HT-29 (cell line): ENCODE measurements at places on chromosomes 6 and 20. TPM values are rescaled to one million over a fixed set of nuclear protein-coding genes. Genes with fewer than 3 reads are reported as not detected.

Gene LPA
- total RNA-seq, result not detected in 2 replicates

Gene GGTLC1
- not detected in 2 replicates for total RNA-seq

Gene BPIFA1
- total RNA-seq, result not detected in 2 replicates

Gene ANKRD66
- total RNA-seq, result not detected in 2 replicates

GRCh38 chr6:1654054-1654453, 44.3 kb downstream of the FOXC1 start:
- no peak for DNase-seq

- DNase-seq, result peak; percentile 77
Observed at GRCh38 chr20:13788167-13788834, 3.5 kb downstream of the NDUFAF5 start.

DNA sequence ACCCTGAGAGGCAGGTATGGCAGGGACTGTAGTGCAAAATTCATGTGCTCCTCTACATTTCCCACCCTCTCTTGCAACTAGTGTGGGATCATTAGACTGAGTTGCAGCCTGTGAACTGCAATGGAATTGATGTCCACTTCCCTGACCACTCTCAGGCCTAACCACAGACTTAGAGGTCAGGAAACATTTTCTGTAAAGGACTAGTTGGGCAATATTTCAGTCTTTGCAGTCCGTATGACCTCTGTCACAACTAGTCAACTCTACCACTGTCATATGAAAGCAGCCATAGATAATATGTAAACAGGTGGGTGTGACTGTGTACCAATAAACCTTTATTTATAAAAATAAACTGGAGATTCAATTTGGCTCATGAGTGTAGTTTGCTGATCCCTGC, 134.4 kb upstream of the TOP1 start:
- DNase-seq, result no peak

DNA sequence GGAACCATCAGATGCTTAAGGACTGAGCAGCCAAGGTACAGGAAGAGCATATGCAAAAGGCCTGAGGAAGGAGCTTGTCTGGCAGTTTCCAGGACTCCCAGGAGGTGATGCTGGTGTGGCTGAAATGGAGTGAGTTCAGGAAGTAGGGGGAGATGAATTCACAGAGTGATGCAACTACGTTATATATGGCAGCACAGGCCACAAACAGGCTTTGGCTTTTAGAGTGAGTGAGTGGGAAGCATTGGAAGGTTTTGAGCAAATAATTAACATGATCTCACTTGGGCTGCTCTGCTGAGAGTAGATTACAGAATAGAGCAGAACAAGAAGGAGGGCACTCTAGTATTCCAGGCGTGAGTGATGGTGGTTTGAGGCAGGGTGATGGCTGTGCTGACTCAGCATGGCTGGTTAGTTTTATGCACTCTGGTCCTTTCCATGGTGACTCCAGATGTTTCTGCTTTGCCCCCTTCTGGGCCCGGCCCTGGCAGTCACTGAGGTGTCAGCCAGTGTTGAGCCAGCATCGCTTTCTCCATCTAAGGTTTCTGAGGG, 6.5 kb downstream of the BTN2A2 start:
- DNase-seq, result no peak

DNA sequence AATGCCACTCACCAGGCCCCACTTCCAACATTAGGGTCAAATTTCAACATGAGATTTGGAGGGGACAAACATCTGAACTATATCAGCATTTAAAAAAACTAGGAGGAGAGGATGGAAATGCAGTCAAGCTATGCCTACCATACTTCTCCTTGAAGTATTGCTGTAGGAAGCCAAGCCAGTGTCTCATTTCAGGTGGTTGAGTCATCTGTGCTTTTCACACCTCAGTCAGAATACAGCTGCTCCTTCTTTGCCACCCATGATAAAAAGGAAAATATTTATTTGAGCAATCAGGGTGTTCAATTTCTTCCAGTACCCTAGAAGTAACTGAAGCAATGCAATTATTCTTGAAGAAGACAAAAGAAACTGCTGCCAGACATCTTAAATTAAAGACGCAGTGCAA, 47.0 kb upstream of the EEF1E1 start:
- no peak for DNase-seq

GRCh38 chr6:7546020-7546369, 4.5 kb downstream of the DSP start:
- DNase-seq, result no peak

GRCh38 chr20:61569825-61570224, 317.8 kb downstream of the CDH4 start:
- DNase-seq, result no peak

- no peak for DNase-seq
Observed at GRCh38 chr20:47099825-47100441, 205.3 kb downstream of the EYA2 start.

DNA sequence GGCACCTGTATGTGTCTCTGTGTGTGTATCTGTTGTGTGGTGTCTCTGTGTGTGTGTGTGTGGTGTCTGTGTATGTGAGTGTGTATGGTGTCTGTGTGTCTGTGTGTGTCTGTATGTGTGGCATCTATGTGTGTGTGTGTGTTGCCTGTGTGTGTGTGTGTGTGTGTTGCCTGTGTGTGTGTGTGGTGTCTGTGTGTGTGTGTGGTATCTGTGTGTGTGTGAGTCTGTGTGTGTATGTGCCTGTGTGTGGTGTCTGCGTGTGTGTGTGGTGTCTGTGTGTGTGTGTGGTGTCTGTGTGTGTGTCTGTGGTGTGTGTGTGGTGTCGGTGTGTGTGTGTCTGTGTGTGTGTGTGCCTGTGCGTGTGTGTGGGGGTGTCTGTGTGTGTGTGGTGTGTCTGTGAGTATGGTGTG, 31.7 kb upstream of the VEGFA start:
- no peak for DNase-seq

DNA sequence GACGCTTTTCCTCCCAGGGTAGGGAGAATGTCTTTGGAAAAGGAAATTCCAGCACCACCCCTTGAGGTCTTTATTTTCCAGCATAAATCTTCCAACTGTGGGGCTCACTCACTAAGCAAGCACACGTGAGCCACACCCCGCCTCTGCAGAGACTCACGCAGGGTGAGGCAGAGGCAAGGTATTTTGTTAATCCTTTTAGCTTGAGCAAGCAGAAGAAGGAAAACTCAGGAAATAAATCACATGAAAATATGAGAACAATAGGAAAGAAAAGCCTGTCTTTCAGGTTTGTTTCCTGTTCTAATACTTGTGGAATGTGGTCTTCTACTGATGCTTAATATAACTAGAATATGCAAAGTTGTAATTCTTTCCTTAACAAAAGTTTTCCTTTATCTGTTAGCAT, 4.1 kb upstream of the PHACTR2 start:
- peak; percentile 73 for DNase-seq
